ENCODE measurements at places on chromosomes 4 and X. TPM values are rescaled to one million over a fixed set of nuclear protein-coding genes. Genes with fewer than 3 reads are reported as not detected.

DNA sequence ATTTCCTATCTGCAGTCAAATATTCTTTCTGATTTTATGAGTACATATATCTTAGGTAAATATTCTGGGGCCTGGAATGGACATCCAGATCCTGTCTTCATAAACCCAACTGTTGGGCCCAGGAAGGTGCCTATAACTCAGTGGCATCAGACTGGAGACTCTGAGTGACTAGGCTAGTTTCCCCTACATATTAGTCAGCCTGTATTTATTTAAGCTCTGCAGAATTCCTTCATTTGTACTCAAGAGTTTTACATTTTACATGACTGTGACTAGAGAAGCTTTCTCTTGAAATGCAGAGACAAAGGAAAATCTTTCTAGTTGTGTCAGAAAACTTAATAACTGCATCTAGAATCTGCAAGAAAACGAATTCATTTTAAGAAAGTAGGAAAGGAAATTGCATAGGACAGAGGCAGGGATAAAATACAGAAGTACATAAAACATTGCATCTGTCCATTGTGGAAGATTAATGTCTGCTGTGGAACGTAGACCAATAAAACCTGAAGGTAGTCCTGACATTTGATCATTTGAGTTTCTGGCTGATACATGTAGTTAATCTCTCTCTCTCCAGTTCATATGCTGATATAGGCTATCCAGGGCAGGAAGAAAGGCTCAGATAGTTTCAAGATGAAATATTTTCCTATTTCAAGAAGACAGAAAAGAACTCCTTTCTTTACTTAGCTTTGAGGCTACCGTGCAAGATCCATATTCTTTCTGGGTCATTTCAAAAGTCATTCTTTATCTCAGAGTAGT lies 78.2 kb downstream of the OPHN1 start:
- peak; percentile 20 for DNase-seq

DNA sequence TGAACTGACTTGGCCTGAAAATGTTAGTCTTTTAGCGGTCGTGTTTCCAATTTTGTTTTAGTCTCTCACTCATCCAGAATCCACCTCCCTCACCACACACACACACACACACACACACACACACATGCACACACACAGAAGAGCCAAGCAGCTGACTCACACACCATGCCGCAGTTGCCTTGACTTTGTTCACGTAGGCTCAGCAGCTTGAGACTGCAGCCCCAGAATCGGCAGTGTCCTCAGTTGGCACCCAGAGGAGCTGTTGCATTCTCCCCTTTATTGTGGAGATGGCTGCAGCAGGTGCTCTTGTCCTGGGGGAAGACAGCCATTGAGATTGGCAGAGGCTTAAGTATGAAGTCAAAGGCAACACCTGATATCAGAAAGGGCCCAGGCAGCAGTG lies 20.9 kb upstream of the XPNPEP2 start:
- DNase-seq = peak; percentile 68

- DNase-seq = no peak
These were observed 1.0 kb upstream of the ARHGAP4 start for GRCh38 chrX:153926858-153927671.

GRCh38 chr4:180827232-180828009 lies 1415.8 kb upstream of the TENM3 start:
- peak; percentile 59 for DNase-seq

DNA sequence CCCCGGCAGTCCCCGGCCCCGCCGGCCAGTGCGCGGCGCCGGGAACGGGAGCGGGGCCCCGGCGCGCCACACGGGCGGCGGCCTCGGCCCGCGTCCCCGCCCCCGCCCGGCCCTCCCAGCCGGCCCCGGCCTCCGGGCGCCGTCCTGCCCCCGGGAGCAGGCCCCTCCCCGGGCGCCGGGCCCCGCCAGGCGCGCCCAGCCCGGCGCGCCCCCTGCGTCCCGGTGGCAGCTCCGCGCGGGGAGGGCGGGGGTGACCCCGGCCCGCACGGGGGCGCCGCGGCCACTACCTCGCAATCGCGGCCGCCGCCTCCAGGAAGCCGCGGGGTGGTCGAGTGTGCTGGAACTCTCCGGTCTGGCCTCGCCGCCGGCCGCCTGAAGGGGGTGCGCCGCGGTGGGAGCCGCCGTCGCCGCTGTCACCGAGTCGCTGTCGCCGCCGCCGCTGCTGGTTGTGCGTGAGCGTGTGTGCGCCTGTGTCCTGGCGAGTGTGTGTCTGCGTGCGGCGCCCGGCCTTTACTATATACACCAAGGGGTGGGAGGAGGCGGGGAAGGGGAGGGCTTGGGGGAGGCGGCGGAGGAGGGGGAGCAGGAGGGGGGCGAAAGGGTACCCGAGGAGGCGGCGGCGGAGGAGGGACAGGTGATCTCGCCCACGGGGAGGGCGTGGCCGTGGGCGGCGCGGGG lies at the start of gene RAI2:
Gene RAI2 (minus strand): TSS at position 488 of the 678 bp plus-strand sequence. CDS start 59,288 bp downstream, outside the sequence.
- DNase-seq = no peak

DNA sequence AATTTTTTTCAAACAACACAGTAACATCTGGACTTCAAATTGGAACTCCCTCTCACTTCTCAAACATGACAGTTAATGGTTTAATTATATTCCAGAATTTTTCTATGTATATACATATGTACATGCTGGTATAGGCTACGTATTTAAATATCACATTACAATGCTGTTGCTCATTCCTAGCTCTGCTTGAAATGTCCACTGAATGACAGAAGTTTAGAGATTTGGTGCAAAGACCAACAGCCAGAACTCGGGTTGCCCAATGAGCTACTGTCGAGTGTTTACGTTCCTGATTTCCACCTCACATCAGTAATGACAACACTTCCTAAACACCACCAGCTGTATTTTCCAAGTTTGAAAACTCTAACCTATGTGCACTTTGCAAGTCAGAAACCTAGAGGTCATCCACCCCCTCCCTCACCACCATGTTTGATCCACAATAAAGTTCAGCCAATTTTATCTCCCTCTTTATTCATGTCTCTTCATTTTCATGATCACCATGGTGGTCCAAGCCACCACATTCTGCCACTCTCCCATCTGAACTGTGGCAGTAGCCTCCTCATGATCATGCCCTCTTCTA lies 49.3 kb upstream of the RPL34 start:
- DNase-seq = peak; percentile 45

- no peak for DNase-seq
These were observed 521.6 kb downstream of the TRIML1 start for GRCh38 chr4:188660796-188661195.

- peak; percentile 36 for DNase-seq
These were observed 1819.5 kb upstream of the TENM3 start for GRCh38 chr4:180423712-180424057.

- DNase-seq = peak; percentile 20
These were observed 6.8 kb upstream of the IQSEC2 start for GRCh38 chrX:53288189-53288588.

DNA sequence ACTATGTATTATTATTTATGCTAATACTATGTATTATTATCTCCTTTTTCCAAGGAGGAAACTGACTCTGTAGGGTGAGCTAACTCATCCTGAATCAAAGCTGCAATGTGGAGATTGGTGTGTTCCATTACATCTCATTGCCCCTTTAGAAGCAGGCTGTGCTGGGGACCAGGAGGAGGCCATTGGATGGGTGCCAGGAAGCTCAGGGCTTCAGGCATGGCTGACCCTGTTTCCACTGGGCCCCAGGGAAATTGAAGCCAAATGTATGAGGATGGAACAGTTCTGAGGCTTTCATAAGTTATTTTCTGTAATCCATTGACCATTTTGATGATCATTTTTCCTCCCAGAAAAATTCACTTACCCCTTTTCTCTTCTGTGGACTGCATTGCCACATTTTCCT lies 418.8 kb upstream of the ZFP42 start:
- no peak for DNase-seq

DNA sequence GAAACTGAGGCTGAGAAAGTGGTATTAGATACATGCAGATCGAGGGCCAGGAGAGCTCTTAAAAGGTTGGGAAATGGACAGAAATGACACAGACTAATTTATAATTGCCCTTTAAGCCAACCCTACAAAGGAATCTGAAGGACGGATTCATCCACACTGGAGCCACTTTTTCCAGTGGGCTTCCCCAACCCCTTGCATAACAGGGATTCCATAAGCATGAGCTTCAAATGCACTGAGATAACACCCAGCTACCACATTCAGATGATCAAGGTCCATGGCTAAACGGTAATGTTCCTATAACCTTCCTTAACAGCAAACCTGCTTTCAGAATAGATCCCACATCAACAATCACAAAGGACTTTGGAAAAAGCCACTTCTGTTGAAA lies 34.2 kb downstream of the PLAC1 start:
- DNase-seq = no peak

- DNase-seq = peak; percentile 16
These were observed 38.6 kb downstream of the COL4A6 start for GRCh38 chrX:108399418-108400165.

DNA sequence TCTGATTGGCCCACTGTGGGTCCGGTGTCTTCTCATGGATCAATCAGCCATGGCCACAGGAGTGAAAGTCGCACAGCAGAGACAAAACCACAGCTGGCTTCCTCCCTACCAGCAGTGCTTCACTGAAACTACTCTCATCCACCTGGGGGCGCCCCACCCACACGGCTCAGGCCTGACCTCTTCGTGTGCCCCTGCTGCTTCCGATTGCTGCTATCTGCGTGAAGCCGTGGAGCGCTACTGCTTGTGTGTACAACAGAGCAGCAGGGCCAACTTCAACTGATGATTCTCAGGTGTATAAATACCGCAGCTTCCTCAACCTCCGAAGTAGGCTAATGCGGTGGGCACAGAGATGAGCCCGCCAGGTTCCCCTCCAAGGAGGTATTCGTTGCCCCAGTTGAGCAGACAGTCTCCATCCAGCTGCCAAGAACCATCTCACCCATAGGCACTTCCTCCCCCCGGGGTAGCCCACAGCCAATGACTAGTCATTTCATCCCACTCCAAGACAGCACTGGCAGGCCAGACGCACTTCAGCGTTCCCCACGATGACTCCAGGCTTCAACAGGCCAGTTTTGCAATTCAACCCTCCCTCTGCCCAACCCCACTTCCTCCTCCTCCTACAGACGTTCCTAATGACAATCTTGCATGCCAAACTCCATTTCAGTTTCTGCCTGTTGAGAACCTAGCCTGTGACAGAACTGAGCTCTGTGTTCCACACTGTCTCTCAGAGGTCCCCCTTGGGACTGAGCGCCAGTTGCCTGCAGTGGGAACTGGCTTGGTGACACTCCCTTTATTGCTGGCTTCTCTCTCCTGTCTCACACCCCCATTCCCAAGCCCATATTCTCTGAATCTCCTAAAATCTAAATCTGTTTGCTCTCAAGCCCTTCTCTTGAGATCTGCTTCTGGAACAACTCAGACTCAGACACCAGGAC lies 41.3 kb upstream of the ATP6AP2 start:
- DNase-seq = peak; percentile 58

GRCh38 chr4:68864438-68865187 lies 48.8 kb downstream of the UGT2B10 start:
- no peak for DNase-seq

Gene CNKSR2
- polyA plus RNA-seq = 0.53 TPM

Gene FABP2
- polyA plus RNA-seq = not detected

Gene AGTR2
- not detected for polyA plus RNA-seq

Gene SSX1
- polyA plus RNA-seq = not detected

Gene CT45A3
- polyA plus RNA-seq = not detected
